Thyroid gland (tissue), 4 donors: ENCODE measurements at places on chromosomes 1 and 21. TPM values are rescaled to one million over a fixed set of nuclear protein-coding genes. Genes with fewer than 3 reads are reported as not detected.

KRTAP10-6 gene
- not detected for total RNA-seq

DNA sequence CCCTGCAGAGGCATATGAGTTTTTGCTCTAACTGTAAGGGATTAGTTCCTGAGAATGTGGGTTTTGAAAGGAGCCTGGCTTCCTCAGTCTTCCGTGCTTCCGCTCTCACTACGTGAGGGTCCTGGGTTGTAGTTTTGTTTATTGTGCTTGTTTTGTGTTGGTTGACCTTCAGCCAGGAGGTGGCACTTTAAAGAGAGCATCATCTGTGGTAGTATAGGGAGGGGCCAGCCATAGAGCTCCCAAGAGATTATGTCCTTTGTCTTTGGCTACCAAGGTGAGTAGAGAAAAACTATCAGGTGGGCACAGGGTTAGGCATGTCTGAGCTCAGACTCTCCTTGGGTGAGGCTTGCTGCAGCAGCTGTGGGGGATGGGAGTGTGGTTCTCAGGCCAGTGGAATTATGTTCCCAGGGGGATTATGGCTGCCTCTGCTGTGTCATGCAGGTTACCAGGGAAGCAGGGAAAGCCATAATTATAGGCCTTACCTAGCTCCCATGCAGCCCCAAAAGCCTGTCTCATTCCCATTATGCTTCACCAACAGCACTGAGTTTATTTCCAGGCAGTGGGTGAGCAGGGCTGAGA, 23.5 kb downstream of the CYP4B1 start:
- no peak for DNase-seq

- no peak for DNase-seq
These were observed 14.0 kb downstream of the SLC66A1 start for GRCh38 chr1:19325958-19326747.

GRCh38 chr1:41665962-41666917, 181.8 kb upstream of the EDN2 start:
- DNase-seq: peak; percentile 41
